ENCODE measurements at places on chromosomes 4 and X.

- DNase-seq, result no peak
Measured at GRCh38 chrX:30027636-30028035, 187.7 kb upstream of the MAGEB2 start.

- no peak for DNase-seq
Measured at GRCh38 chrX:5810636-5811035, 418.0 kb downstream of the NLGN4X start.

- DNase-seq, result no peak
Measured at GRCh38 chr4:7766661-7767345, 172.9 kb downstream of the AFAP1 start.

DNA sequence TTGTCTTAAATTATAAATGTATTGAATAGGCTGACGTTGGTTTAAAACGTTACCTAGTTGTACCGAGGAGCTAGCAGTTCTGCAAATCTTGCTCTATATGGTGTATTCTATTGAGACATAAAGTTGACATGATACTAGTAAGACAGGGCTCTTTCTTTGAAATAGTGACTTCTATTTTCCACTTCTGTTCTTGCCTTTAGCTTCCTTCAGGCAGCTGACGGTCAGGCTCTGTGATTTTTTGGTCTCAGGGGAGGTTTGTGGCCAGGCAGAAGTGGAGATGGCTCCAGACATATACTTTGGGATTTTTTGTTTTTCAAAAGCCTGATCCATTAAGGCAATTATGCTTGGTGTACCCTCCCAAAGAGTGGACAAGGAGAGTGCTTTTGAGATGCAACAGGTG lies 95.2 kb downstream of the SLC34A2 start:
- no peak for DNase-seq

- no peak for DNase-seq
Measured at GRCh38 chr4:16884673-16885460, 13.6 kb downstream of the LDB2 start.

DNA sequence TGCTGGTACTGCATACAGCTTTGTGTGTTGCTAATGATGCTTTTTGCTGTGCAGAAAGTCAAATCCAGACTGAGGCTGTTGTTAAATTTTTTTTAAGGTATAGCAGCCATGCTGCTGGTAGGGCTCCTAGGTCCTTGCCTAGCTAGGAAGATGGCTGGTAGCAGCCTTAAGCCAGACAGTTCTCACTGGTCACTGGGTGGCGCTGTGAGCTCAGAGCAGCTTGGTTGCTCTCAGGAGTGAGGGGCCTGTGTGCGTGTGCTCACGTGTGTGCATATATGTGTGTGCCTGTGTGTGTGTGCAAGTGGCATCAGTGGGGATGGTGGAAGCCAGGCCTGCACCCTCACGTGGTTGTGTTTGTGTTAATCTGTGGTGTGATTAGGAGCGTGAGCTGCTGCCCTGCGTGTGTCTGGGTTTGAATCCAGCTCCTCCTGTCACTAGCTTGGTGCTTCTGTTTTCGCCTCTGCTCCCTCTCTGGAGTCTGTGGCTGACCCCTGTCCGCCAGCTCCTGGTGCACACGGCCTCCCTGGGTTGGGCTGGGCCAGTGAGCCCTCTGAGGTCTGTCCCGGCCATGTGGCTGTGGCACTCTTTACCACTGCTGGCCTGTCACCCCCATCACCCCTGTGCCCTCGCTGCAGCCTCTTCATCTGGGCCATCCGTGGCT lies 46.1 kb downstream of the SORCS2 start:
- peak; percentile 11 for DNase-seq

DNA sequence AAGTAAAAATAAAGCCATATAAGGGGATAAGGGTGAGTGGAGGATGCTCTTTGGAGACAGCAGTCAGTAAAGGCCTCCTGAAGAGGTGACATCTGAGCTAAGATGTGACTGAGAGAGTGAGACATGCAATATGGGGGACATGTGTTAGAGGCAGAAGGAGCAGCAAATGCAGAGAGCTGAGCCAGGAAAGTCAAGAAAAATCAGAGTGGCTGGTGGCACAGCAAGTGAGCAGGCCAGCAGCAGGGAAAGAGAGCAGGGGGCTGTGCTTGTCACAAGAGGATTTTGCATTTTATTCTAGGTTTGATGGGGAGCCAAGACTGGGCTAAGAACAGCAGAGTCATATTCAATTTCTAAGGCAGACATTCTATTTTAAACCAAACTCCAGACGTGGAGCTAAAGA lies 394.5 kb downstream of the KCNIP4 start:
- no peak for DNase-seq

GRCh38 chr4:160347197-160347596 lies 1244.3 kb downstream of the RAPGEF2 start:
- DNase-seq, result no peak

DNA sequence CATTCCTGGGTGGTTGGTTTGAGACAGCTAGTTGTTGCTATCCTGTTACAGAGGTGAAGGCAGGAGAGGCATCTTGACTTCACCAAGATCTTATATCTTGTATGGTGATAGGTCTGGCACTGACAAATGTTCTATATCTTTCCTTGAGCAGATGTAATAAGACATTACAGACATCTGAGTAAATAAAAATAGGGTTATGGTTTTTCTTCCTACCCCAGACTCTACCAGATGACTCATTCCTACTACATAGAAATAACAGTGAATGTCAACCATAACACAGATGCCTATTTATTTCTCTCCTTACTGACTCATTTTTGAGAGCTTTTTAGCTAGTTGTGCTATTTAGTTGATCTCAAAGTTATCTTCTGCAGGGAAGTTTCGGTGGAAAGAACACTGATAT lies 21.9 kb downstream of the HNRNPH2 start:
- no peak for DNase-seq

GRCh38 chrX:116317409-116317808 lies 119.0 kb upstream of the SLC6A14 start:
- no peak for DNase-seq

- DNase-seq, result no peak
Measured at GRCh38 chr4:22502895-22503814, 12.7 kb downstream of the ADGRA3 start.

GRCh38 chrX:71095981-71096759 lies 519 bp downstream of the FOXO4 start:
- peak; percentile 66 for DNase-seq

DNA sequence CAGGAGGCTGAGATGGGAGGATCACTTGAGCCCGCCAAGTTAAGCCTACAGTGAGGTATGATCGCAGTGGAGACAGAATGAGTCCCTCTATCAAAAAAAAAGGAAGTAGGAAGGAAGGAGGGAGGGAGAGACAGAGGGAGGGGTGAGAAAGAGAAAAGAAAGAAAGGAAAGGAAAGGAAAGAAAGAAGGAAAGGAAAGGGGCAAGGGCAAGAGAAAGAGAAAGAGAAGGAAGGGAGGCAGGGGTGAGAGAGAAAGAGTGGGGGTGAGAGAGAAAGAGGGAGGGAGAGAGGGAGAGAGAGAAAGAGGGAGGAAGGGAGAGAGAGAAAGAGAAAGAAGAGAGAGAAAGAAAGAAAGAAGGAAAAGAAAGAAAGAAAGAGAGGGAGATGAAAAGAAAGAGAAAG lies 13.2 kb downstream of the ELF2 start:
- DNase-seq, result no peak

GRCh38 chrX:10415306-10416001 lies 204.9 kb downstream of the MID1 start:
- no peak for DNase-seq

DNA sequence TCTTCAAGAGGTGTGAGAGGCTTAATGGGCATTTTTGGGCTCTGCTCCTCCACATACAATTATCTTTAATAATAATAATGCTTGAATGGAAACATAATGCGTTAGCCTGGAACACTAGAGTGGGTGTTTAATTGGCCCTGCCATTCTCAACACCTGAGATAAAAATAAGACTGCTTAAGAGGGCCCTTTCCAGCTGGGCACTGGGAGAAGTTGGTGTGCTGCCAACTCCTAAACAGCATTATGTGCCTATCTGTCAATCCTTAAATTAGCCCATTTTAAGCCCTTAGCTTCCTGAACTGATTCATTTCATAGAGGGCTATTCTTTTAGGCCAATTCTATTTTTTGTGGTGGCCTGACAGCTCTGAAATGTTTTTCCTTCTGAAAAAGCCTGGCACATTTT lies 211.1 kb upstream of the ZIC3 start:
- DNase-seq, result no peak

- no peak for DNase-seq
Measured at GRCh38 chrX:94524867-94525266, 850.9 kb downstream of the FAM133A start.

GRCh38 chr4:1167244-1167949 lies 5.0 kb downstream of the SPON2 start:
- DNase-seq, result peak; percentile 96

DNA sequence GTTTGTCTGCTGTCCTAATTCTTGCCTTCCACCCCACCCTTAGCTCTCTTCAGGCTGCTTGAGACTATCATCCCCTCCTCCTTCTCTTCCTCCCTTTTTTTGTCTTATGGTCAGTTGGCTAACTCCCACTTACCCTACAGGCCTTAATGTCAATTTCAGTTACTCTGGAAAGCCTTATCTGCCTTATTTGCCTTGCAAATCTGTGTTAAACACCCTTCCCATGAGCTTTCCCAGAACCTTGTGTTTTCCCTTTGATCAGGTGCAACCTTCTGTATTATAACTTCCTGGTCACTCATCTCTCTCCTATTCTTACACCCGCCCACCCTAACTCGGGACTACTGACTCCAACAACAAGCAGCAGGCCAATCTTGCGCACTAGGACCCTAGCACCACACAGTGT lies 74.8 kb downstream of the COX18 start:
- DNase-seq, result no peak

- no peak for DNase-seq
Measured at GRCh38 chr4:16544251-16544721, 318.0 kb upstream of the TAPT1 start.

DNA sequence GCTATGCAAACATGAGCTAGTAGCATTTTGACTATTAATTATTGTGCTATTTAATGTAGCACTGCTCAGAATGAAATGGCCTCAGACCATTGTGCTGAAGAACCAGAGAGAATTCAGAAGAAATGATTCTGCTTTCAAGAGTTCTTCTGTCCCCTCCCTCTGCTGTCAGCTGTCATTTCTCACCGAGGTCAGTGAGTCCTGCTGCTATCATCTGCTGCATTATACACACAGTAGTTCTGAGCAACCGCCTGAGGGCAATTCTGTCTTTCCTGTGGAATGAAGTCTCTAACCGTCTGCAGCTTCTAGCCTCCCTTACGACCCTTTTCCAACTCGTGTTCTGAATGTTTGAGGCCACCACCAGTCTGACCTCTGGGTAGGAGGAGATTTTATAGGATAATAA lies 249.4 kb downstream of the HNRNPD start:
- DNase-seq, result no peak

GRCh38 chrX:47815901-47816845 lies 20.5 kb upstream of the ZNF81 start:
- DNase-seq, result peak; percentile 63

GRCh38 chr4:184784628-184785257 lies 41.0 kb downstream of the ACSL1 start:
- no peak for DNase-seq

DNA sequence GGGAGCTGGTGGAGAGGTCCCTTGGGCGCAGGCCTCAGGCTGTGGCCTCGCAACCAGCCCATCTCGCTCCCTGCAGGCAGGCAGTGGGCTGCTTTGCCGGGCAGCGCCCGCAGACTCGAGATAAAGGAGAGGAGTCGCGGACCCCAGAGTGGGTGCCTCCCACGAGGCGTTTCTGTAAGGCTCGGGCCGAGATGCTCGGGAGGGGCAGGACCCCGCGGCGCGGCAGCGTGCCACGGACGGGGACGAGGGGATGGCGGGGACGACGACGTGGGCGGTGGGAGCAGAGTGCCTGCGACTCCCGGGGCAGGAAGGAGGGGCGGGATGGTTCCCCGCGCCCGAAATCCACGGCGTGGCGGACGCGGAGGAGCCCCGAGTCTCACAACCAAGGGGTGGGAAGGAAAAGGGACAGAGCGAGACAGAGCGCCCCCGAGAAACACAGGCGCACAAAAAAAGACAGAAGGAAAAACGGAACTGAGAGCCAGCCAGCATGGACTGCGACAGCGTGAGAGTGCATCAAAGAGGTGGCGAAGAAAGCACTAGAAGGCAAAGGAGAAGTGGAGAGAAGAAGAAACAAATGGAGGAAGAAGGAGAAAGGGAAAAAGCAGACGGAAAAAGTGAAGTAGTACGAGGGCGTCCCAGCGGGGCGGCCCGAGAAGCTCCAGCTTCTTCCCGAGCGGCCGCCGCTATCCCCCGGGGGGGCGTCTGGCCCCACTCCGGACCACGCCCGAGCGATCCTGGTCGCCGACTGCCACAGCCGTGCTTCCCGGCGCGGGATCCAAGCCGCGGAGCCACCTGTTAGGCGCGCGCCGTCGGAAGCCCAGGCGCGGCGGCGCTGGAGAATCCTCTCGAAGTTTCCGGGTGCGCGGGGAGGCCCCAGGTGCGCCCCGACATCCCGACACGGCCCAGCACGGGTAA lies 1.5 kb downstream of the BEND4 start:
- DNase-seq, result peak; percentile 49

GRCh38 chr4:105909787-105910281 lies 14.6 kb downstream of the NPNT start:
- no peak for DNase-seq

DNA sequence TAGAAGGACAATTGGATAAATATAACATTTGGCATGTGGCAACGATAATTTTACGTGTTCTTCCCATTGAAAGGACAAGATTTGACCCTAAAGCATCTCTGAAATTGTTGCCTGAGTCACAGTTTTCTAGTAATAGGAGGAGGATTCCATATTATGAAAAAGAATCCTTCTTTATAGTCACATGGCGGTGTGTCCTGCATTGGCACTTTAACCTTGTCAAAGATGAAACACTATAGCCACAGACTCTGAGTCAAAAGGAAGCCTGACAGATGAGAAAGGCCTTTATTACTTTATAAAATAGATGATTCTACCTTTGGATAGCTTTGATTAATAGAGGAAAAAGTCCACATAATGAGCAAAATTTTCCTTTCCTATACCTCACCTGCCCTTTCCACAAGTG lies 11.5 kb downstream of the LNX1 start:
- no peak for DNase-seq

DNA sequence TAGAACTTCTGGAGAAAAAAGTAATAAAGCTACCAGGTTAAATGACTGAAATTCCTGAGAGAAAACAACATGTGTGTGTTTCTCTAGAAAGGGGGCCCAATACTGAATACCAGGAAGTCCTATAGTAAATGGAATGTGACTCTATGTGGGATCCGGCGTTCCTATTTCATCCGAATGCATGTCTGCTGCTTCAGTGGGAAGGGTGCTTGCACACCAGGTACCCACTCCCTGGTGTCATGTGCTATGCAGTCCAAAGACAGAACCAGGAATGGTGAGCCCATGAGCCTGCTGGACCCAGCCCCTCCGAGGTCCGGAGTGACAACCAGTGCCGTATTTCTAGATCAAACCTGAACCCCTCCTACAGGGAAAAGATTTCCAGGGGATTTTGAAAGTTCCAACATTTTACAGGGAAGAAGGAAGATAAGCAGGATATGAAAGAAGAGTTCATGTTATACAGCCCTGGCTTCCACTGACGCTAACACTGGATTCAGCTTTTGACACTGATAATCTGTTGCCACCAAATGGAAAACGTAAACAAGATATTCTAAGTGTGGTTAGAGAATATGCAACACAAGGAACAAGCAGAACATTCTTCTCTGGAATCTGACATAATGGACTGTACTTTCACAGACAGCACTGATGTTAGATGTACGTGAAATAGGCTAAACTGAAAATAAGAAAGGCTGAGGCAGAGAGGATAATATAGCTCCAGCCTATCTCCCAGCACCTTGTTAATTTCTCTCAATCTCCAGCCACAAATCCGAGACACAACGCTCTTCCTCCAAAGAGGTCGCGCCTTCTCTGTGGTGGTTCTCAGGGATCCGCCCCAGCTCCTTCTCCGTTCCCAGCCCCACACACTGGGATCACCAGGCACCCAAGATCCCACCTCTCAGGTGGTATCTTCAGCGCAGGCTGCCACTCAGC lies 725 bp upstream of the CXCL1 start:
- DNase-seq, result peak; percentile 20

GRCh38 chr4:60201052-60201673 lies 999.0 kb upstream of the ADGRL3 start:
- DNase-seq, result peak; percentile 85

Measured in hematopoietic multipotent progenitor cell treated with erythropoietin and hydrocortisone succinate and interleukin-3 and kit ligand, for 6 days (in vitro differentiated cells).